ENCODE measurements at places on chromosomes 12 and 14.

- DNase-seq, result no peak
Observed at GRCh38 chr12:43332977-43333640, 218.9 kb downstream of the ADAMTS20 start.

DNA sequence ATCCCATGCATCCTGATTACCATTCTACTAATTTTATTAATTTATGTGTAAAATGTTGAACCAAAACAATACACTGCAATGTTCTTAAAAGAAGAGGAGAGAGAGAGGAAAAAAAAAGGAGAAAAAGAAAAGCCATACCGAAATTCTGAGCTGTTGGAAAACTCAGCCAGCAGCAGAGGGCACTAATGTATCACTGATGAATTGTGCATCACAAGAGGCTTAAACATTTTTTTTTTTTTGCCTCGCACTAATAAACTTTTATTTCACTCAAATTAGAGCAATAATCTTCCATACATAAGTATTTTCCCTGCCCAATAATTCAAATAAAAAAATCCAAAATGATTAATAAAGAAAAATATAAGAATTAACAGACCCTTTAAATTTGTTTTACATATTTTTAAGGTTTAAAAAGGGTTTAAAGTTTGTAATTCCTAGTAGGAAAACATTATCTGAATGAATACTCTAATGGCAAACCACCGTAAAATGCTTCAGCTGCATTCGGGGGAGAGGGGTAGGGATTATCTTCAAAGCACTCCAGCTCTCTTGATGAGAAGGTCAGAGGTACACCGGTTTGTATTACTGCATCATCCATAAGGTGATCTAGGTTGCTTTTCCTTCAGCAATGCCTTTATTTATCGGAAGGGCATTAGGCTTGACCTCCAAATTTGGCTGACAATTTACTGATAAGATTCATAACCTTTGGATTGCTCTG lies 41.9 kb downstream of the ATP23 start:
- DNase-seq, result no peak

DNA sequence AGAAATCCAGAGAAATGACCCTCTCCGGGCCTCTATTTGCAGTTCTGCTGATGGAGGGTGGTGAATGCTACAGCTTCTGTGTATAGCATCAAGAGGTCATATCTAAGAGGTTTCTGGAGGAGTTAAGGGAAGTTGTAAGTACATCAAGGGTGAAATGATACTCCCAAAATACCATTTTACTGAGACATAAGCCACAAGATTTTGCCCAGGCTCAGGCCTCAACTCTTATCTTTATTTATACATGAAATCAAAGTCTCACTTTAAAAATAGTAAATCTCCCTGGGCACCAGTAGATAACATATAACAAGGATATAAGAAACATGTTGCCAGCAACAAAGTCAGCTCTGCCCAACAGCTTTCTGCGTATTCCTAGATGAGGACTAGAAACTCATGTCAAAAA lies 40.4 kb downstream of the NIN start:
- DNase-seq, result no peak

DNA sequence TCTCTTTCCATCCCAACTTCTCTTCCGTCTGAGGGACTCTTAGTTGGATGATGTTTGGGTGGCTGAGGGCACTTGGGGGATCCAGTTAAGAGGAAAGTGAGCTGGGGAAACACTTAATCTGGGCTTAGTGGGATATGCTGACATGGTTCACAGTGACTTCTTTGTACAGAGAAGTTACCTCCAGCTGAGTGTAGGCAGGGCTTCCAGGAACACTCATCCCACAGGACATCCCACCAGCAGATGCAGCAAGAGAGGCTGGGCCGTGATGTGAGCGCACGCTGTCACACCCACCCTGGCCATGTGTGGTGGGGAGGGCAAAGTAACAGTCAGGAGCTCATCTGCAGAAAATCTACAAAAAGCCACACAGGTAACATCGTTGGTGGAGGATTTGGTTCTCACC lies 832 bp upstream of the CACNA2D4 start:
- DNase-seq, result no peak

GRCh38 chr12:38204831-38205230 lies 111.7 kb upstream of the ALG10B start:
- no peak for DNase-seq

- DNase-seq, result no peak
Observed at GRCh38 chr12:47159348-47159747, 79.6 kb upstream of the AMIGO2 start.

GRCh38 chr12:14994610-14995009 lies 21.8 kb downstream of the PDE6H start:
- DNase-seq, result no peak

DNA sequence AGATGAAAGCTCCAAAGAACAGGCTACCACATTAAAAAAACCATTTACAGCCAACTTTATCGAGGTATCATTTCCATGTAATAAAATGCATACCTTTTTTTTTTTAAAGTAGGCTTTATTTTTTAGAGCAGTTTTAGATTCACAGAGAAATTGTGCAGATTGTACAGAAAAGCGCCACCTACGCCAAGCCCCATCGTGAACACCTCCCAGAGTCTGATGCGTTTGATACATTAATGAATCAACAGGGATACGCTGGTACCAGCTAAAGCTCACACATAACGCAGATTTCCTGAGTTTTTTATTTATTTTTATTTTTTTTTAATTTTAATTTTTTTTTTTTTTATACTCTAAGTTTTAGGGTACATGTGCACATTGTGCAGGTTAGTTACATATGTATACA lies 129.9 kb downstream of the KIF26A start:
- DNase-seq, result no peak

- DNase-seq, result no peak
Observed at GRCh38 chr12:14850929-14851663, 7.8 kb upstream of the ART4 start.

- DNase-seq, result no peak
Observed at GRCh38 chr12:114955414-114956014, 271.5 kb upstream of the TBX3 start.

- peak; percentile 97 for DNase-seq
Observed at GRCh38 chr14:67619446-67620216, at the start of gene ARG2. Gene ARG2 (plus strand): TSS chr14:67619920. CDS start chr14:67619978, 58 bp downstream.

GRCh38 chr12:111304642-111305071 lies 64.2 kb downstream of the PHETA1 start:
- DNase-seq, result no peak

DNA sequence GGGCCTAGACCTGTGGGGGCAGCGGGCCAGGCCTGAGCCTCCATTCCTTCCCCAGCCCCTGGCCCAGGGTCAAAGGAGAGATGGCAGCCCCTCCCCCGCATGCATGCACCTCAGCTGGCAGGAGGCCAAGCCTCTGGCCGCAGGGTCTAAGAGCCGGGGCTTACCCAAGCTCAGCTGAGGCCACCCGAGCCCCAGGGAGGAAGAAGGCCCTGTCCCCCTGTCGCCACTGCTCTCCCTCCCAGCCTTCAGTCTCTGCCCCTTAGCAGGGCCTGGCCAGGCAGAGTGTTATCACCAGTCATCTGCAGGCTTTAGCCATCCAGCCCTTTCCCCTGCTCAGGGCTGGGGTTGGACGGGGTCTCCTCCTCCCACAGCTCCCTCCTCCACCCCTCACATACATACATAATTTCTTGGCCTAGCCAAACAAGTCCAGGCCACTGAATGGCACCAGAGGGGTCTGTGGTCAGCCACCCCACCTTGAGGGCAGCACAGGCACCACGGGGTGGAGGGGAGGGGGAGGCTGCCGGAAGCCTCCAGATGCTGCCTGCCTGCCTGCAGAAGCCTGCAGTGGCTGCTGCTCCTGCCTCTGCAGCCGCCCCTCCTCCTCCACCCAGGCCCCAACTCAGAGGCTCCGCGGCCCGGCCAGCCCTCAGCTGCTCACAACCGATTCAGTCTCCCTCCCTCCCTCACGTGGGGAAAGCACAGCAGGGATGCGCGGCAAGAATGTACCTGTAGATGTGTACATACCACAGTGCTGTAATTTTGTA lies 22.8 kb downstream of the RAB35 start:
- DNase-seq, result no peak

- DNase-seq, result no peak
Observed at GRCh38 chr12:26460361-26460760, 265.0 kb downstream of the SSPN start.

GRCh38 chr12:56346675-56347074 lies 8.0 kb downstream of the IL23A start:
- DNase-seq, result no peak

DNA sequence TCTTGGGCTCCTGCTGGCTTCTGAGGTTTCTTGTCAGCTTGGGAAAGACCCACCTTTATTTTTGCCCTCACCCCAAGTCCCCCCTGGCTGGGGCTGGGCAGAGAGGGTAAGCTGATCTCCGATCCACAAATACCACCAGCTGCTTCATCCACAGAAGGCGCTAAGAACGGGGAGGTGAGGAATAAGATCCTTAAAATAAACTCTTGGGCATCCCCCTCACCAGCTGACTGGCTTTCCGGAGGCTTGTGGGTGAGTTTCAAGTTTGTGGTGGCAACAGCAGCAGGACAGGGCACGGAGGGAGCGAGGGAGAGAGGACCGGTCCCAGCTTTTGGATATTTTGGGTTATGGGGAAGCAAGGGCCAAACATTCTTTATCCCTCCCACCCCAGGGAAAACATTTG lies 20.8 kb upstream of the HSPB8 start:
- DNase-seq, result no peak

DNA sequence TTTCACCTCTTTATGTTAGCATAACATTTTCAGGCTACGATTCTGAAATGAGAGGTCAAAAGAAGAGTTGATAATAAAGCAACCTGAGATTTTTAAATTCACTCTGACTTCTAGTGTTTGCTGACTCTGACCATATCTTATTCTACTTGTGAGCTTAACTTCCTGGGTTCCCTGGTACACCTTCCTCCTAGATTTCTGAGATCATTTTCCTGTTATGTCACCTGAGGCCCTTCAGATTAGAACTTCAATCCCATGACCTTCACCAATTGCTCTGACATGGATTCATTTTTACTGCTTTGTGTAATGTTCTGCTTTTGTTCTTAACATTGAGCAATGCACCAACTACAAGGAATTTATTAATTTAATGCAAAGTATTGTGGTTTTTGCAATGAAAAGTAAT lies 542.9 kb upstream of the FLRT2 start:
- no peak for DNase-seq

DNA sequence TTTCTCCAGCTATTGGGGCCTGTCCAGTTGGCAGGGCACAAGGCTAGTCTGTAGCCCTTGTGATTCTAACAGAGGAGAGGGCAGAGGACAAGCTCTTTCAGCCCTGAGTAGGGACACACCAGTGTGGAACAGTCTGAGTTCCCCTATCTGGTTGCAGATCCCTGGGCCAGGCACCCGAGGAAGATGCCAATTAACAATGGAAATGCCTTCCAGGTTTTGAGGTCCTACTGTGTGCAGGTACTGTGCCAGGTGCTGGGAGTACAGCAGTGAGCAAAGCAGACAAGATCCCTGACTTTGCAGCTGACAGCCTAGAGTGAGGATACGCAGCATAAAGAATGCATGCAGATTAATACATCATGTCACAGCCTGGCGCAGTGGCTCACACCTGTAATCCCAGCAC lies 17.1 kb downstream of the DTX1 start:
- no peak for DNase-seq

- no peak for DNase-seq
Observed at GRCh38 chr14:27929797-27930347, 836.7 kb upstream of the FOXG1 start.

DNA sequence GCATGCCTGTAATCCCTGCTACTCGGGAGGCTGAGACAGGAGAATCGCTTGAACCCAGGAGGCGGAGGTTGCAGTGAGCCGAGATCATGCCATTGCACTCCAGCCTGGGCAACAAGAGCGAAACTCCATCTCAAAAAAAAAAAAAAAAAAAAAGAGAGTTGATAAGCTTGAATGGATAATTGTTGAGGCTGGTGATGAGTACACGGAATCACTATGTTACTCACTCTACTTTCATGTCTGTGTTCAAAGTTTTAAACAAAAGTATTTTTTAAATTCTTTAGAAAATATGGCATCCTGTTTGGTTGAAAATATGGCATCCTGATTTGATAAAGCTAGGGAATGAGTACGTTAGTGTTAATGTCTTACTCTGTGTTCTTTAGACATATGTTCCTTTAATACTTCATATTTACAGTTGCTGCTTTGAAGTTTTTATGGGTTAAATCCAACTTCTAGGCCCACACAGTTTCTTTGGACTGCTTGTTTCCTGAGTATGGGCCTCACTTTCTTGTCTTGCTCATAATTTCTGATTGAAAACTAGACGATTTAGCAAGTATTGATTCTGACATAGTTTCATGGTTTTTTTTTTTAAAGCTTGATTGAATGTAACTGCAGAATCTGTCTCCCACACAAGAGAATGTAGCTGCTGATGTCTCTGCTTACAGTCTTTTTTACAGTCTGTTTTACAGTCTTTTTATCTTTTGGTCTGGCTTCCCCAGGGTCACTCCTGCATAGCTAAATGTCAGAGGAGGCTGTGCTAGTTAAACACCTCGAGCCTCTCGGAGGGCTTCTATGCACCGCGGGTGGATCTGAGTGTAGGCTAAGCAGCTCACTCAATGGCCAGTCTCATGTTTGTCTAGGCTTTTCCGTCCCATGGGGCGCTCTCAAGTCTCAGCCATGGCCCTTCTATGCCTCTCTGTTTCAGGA lies 14.1 kb upstream of the FBLN5 start:
- no peak for DNase-seq

GRCh38 chr12:110599334-110599733 lies 14.6 kb upstream of the TCTN1 start:
- DNase-seq, result no peak

- DNase-seq, result no peak
Observed at GRCh38 chr14:21257394-21257909, 11.8 kb downstream of the HNRNPC start.

GRCh38 chr12:1918884-1919236 lies 408 bp upstream of the CACNA2D4 start:
- no peak for DNase-seq

DNA sequence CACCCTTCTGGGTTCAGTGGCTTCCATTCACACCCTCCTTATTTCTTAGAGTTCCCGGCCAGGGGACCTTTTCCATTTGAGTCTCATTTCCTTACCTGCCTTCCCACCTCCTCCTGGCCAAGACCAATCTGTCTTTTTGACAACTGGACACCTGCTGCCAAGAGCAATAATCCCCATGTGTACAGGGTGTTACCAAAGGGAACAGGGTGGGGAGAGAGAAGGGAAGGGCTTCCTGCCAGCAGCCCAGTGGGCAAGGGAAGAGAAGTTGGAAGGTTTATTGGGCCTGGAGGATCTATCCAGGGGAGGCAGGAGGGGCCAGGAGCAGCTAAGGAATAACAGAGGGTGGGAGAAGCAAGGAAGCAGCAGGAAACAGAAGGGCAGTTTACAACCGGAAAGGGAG lies 346.2 kb downstream of the C12orf75 start:
- no peak for DNase-seq

GRCh38 chr12:113580437-113580836 lies 108.8 kb upstream of the LHX5 start:
- no peak for DNase-seq

DNA sequence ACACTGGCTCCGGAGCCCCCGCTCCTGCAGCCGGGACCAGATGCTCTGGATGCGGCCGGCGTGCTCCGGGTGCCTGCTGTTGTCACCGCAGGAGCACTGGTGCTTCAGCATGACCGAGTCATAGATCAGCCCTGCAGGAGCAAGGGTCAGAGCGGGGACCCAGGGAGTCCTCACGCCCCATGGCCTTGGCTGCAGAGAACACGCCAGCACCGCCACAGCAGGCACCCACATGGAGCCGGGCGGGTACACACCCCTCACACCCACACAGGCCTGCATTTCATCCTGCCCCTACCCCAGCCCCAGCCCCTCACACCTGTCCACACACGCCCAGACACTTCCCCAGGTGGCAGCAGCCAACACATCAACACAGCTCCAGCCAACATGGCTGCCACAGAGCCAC lies 18.8 kb downstream of the SLC48A1 start:
- DNase-seq, result no peak
